Caco-2 (cell line): ENCODE measurements at places on chromosomes 3 and 15.

DNA sequence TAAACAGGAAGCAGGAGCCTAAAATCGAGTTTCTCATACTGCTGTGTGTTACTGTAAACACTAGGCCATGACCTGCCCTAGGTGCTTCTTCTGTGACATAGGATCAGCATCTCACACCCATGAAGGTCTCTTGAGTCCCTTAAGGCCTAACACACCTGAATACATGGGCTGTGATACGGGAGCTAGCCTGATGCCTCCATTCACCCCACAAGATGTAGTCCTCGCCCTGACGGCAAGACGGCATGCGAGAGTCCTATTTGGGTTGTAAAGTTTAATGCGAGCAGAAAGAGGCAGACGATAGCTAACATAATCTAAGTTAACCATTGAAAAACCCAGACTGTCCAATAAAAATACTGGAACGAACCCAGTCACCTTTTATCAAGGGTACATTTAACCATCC, 241.1 kb upstream of the ICE2 start:
- no peak overlapping the region for H3K4me3 ChIP-seq
- H3K36me3 ChIP-seq: no peaks in the 10 kb centered on the region
- H3K27ac ChIP-seq: no peak overlapping the region

GRCh38 chr15:85879334-85880163, 84.8 kb upstream of the KLHL25 start:
- H3K27me3 ChIP-seq: no peaks in the 10 kb centered on the region
- no peak overlapping the region for H3K4me3 ChIP-seq
- no peaks in the 10 kb centered on the region for H3K4me1 ChIP-seq

GRCh38 chr15:92495446-92495845, 101.8 kb downstream of the ST8SIA2 start:
- no peak overlapping the region for H3K27ac ChIP-seq
- no peak overlapping the region for H3K4me3 ChIP-seq
- H3K27me3 ChIP-seq: peaks cover 4% of the 10 kb centered on the region; the same call in 1 of the 2 replicates
- no peaks in the 10 kb centered on the region for H3K4me1 ChIP-seq

DNA sequence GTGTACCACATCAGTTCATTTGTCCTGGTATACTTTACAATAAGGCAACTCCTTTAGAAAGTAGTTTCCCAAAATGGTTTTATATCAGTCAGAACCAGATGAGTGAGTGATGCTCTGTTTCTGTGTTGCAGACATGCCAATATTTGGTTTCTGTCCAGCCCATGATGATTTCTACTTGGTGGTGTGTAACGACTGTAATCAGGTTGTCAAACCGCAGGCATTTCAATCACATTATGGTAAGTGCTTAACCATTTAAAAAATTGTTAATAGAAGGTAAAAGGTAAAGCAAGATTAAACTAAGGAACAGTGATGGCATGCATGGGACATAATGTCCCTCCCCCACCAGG, 40.0 kb upstream of the SCAANT1 start:
- no peak for DNase-seq
- no peaks in the 10 kb centered on the region for H3K27me3 ChIP-seq
- H3K4me1 ChIP-seq: peaks cover 7% of the 10 kb centered on the region; the same call in 1 of the 2 replicates
- 0 out of 2 replicates have a peak, but pooled peaks cover 1% of the 10 kb centered on the region for H3K36me3 ChIP-seq
- no peak overlapping the region for H3K27ac ChIP-seq
